B cell (primary cell): ENCODE measurements at places on chromosomes 16 and 17. TPM values are rescaled to one million over a fixed set of nuclear protein-coding genes. Genes with fewer than 3 reads are reported as not detected.

EVPL gene
- not detected in 2 replicates for total RNA-seq

GRCh38 chr17:69058165-69058564, 2.6 kb downstream of the ABCA9 start:
- H3K27ac ChIP-seq = no peak overlapping the region
- H3K36me3 ChIP-seq = no peaks in the 10 kb centered on the region
- H3K4me1 ChIP-seq = no peaks in the 10 kb centered on the region
- no peak overlapping the region for H3K4me3 ChIP-seq
- no peaks in the 10 kb centered on the region for H3K27me3 ChIP-seq

- no peaks in the 10 kb centered on the region for H3K4me1 ChIP-seq
- DNase-seq = no peak
- H3K27ac ChIP-seq = no peak overlapping the region
- H3K4me3 ChIP-seq = no peak overlapping the region
- peaks cover 5% of the 10 kb centered on the region for H3K27me3 ChIP-seq
These were observed 43.8 kb downstream of the ELAC2 start for GRCh38 chr17:12974005-12974531.

GRCh38 chr16:74725651-74726455, 25.2 kb upstream of the MLKL start:
- H3K36me3 ChIP-seq = no peaks in the 10 kb centered on the region
- no peaks in the 10 kb centered on the region for H3K4me1 ChIP-seq
- no peak overlapping the region for H3K4me3 ChIP-seq
- no peaks in the 10 kb centered on the region for H3K27me3 ChIP-seq
- DNase-seq = no peak
- no peak overlapping the region for H3K27ac ChIP-seq

DNA sequence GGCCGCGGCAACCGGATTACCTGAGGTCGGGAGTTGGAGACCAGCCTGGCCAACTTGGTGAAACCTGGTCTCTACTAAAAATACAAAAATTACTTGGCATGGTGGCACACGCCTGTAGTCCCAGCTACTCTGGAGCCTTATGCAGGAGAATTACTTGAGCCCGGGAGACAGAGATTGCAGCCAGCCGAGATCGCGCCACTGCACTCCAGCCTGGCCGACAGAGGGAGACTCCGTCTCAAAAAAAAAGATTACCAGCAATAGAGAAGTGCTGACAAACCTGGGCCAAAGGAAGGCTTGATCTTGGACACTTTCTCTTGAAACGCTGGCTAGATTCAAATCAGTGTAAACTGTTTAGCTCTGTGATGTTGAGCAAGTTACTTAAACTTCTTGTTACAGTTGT, 4.3 kb downstream of the MT1H start:
- H3K36me3 ChIP-seq = no peaks in the 10 kb centered on the region
- peaks cover 17% of the 10 kb centered on the region for H3K4me1 ChIP-seq
- H3K27ac ChIP-seq = no peak overlapping the region
- no peaks in the 10 kb centered on the region for H3K27me3 ChIP-seq
- H3K4me3 ChIP-seq = no peak overlapping the region

DNA sequence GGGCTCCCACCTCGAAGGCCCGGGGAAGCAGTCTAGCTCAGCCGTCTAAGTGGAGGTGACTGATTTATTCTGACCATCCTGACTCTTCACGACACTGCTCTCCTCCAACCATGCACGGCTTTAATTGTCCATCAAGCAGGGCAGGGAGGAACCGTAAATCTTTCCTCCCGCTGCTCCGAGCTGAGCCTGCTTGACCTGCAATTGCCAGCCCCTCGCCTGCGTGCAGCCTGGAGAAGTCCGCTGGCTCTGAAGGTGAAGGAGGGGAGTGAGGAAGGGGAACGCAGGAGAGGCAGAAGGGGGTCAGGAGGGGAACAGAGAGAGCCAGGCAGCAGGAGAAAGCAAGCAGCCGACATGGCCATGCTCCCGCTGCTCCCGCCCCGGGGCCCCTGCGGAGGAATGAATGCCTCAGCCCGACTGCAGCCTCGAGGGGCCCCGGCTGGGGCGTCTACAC, 10.1 kb downstream of the RBFOX3 start:
- no peaks in the 10 kb centered on the region for H3K4me1 ChIP-seq
- H3K36me3 ChIP-seq = no peaks in the 10 kb centered on the region
- DNase-seq = no peak
- peaks cover 19% of the 10 kb centered on the region for H3K27me3 ChIP-seq
- H3K4me3 ChIP-seq = no peak overlapping the region
- H3K27ac ChIP-seq = no peak overlapping the region

DNA sequence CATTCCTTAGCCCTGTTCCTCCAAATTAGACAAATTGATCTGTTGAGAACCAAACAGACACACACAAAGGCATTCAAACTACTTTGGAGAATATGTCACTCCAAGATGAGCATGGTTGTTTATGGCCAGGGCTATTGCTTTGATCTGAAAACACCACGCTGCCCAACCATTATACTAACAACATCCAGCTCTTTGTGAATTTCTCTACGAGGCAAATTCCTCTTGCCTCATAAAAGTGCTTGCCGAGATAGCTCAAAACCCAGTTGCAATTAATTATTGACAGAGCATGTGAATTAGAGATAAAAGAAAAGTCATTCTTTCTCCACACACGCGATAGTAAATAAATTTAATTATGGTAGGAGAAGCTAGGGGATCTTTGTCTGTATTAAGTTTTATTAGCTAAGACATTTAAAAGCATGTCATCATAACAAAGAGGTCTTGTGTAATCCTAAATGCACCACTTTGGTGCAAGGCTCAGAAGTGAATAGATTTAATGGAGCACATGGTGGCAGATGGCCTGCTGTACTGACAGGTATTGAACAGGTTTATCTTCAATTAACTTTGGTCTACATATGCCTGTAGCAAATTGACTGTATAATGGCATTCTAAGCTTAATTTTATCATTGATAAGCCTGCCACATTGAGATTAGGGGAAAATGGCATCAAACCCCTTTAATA, 441.8 kb downstream of the HS3ST4 start:
- no peaks in the 10 kb centered on the region for H3K27me3 ChIP-seq
- DNase-seq = no peak
- no peak overlapping the region for H3K4me3 ChIP-seq
- no peaks in the 10 kb centered on the region for H3K4me1 ChIP-seq
- no peaks in the 10 kb centered on the region for H3K36me3 ChIP-seq

- H3K27ac ChIP-seq = no peak overlapping the region
- H3K4me1 ChIP-seq = no peaks in the 10 kb centered on the region
- no peaks in the 10 kb centered on the region for H3K27me3 ChIP-seq
- no peak for DNase-seq
- H3K4me3 ChIP-seq = no peak overlapping the region
These were observed 75.9 kb downstream of the CES1 start for GRCh38 chr16:55756963-55757362.

DNA sequence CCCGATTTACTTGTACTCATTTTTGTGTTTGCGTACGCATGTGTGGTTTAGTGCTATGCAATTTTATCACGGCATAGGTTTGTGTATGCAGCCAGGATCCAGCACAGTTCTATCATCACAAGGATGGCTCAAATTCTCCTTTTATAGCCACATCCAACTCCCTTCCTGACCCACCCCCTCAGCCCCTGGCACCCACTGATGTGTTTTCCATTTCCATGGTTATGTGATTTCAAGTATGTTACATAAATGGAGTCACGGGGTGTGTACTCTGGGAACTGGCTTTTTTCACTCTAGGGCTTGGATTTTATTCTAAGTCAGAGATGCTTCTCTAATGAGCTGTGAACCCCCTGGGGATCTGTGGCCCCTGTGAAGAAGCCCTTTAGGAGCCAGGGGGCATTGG, 16.8 kb downstream of the IL4R start:
- peak overlapping the region; percentile 71 for H3K27ac ChIP-seq
- peaks cover 85% of the 10 kb centered on the region for H3K36me3 ChIP-seq
- no peaks in the 10 kb centered on the region for H3K27me3 ChIP-seq
- H3K4me3 ChIP-seq = no peak overlapping the region
- peaks cover 42% of the 10 kb centered on the region for H3K4me1 ChIP-seq
- DNase-seq = no peak

DNA sequence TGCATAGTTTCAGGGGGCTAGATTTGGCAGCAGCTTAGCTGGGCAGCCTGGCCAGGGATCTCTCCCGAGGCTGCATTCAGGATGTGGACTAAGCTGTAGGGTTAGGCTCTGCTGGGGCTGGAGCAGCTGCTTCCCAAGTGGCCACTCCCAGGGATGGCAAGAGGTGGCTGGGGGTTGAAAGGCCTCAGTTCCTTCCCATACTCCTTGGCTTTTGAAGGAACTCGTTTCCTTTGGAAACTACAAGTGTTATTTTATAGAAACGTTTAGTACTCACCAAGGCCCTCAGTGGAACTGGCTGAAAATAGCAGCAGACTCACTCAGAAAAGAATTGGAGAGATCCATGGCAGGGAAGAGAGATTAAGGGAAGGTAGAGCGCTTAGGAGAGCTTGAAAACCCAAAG, 76.4 kb downstream of the WWP2 start:
- DNase-seq = no peak
- H3K27ac ChIP-seq = no peak overlapping the region
- no peaks in the 10 kb centered on the region for H3K4me1 ChIP-seq
- H3K27me3 ChIP-seq = no peaks in the 10 kb centered on the region
- H3K36me3 ChIP-seq = peaks cover 45% of the 10 kb centered on the region

RNF222 gene
- total RNA-seq = not detected in 2 replicates

SLC5A2 gene
- 0.63 and 0.67 TPM in 2 replicates for total RNA-seq

GRCh38 chr17:82118815-82119380, 20.9 kb upstream of the FASN start:
- H3K27ac ChIP-seq = no peak overlapping the region
- no peak overlapping the region for H3K4me3 ChIP-seq
- no peak for DNase-seq
- no peaks in the 10 kb centered on the region for H3K4me1 ChIP-seq
- H3K27me3 ChIP-seq = no peaks in the 10 kb centered on the region

KRT33A gene
- not detected in 2 replicates for total RNA-seq

ADGRG3 gene
- not detected in 2 replicates for total RNA-seq

OR1F1 gene
- not detected in 2 replicates for total RNA-seq

DNA sequence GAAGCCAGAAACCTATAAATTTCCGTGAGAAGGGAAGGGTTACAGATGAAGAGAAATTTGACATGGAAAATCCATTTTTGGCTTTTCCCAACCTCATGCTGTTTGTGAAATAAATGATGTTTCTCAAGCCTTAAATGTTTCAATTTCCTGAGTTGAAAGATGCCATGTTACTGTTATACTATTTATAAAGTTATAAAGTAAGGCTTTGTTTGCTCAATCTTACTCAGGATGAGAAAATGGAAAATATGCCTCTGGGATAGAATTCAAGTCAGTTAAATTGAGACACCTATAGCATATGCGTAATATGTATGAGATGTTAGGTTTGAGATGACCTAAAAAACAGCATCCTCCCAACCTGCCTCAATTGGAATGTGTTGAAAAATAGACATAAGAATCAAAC, 19.9 kb upstream of the FAM20A start:
- no peaks in the 10 kb centered on the region for H3K4me1 ChIP-seq
- DNase-seq = no peak
- no peaks in the 10 kb centered on the region for H3K27me3 ChIP-seq
- no peak overlapping the region for H3K27ac ChIP-seq

PPY gene
- total RNA-seq = not detected in 2 replicates

RPGRIP1L gene
- 7.0 and 7.1 TPM in 2 replicates for total RNA-seq

GRCh38 chr17:2420176-2420575, 19.3 kb upstream of the MNT start:
- peaks cover 5% of the 10 kb centered on the region for H3K36me3 ChIP-seq
- no peaks in the 10 kb centered on the region for H3K27me3 ChIP-seq

DNA sequence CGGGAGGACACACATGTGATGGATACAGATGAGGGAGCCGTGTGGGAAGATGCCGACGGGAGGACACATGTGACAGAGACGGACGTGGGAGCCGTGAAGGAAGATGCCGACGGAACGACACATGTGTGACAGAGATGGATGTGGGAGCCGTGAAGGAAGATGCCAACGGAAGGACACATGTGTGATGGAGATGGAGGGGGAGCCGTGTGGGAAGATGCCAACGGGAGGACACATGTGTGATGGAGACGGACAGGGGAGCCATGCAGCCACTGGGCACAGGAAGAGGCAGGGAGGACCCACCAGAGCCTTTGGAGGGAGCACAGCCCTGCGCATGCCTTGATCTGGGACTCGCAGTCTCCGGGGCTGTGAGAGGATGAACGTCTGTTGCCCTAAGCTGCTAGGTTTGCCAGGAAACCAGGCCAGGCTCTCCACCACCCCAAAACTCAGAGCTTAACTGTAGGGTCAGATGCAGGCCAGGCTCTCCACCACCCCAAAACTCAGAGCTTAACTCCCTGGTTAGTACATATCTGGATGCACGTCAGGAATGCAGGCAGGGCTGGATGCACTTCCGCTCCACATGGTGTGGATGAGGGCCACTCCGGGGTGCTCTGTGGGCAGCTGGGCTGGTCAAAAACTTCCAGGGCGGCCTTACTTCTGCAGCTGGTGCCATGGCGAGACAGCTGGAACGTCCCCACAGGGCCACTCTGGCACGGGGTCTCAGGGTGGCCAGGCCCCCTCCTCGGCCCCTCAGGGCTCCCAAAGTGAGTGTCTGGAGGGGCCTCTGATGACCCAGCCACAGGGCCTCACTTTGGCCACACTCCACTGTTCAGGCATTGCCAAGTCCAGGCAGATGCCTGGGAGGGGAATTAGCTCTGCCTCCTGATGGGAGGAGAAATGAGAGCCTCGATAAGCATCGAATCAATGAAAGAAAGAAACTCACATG, 47.7 kb upstream of the ZNF469 start:
- peaks cover 10% of the 10 kb centered on the region for H3K4me1 ChIP-seq
- H3K27me3 ChIP-seq = peaks cover 4% of the 10 kb centered on the region
- DNase-seq = no peak
- no peak overlapping the region for H3K4me3 ChIP-seq
- no peak overlapping the region for H3K27ac ChIP-seq
- no peaks in the 10 kb centered on the region for H3K36me3 ChIP-seq

ZMYND15 gene
- 2.1 and 2.5 TPM in 2 replicates for total RNA-seq

DNA sequence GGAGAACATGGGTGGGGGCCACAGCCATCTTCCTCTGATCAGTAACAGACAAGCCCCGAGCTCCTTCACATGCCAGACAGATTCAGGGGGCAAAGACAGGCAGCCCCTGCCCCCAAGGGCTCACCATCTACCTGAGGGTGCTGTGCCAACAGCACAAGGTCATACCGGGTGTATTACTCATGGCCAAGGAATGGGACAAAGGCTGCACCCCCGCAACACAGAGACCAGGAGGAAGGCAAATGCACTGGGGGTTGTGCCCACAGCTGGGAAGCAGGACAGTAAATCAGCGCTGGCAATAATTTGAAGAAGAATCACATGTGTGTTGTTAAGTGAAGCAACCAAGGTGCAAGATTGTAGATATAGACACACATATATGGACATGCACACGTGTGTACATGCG, 137.1 kb downstream of the C16orf95 start:
- no peaks in the 10 kb centered on the region for H3K27me3 ChIP-seq
- H3K4me1 ChIP-seq = no peaks in the 10 kb centered on the region
- H3K36me3 ChIP-seq = no peaks in the 10 kb centered on the region
- H3K27ac ChIP-seq = no peak overlapping the region
- no peak for DNase-seq

DNA sequence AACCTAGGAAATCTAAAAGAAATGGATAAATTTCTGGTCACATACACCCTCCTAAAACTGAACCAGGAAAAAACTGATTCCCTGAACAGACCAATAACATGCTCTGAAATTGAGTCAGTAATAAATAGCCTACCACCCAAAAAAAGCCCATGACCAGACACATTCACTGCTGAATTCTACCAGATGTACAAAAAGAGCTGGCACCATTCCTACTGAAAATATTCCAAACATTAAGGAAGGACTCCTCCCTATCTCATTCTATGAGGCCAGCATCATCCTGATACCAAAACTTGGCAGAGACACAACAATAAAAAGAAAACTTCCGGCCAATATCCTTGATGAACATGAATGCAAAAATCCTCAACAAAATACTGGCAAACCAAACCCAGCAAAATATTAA, 52.9 kb downstream of the TTC19 start:
- H3K36me3 ChIP-seq = peaks cover 4% of the 10 kb centered on the region
- H3K27me3 ChIP-seq = no peaks in the 10 kb centered on the region
- no peaks in the 10 kb centered on the region for H3K4me1 ChIP-seq
- H3K4me3 ChIP-seq = no peak overlapping the region
